ENCODE measurements at places on chromosomes 6 and 20.

GRCh38 chr6:103783329-103783728 lies 1076.4 kb downstream of the HACE1 start:
- DNase-seq = no peak

- peak; percentile 45 for DNase-seq
Observed at GRCh38 chr6:159104163-159104925, 59.6 kb upstream of the TAGAP start.

DNA sequence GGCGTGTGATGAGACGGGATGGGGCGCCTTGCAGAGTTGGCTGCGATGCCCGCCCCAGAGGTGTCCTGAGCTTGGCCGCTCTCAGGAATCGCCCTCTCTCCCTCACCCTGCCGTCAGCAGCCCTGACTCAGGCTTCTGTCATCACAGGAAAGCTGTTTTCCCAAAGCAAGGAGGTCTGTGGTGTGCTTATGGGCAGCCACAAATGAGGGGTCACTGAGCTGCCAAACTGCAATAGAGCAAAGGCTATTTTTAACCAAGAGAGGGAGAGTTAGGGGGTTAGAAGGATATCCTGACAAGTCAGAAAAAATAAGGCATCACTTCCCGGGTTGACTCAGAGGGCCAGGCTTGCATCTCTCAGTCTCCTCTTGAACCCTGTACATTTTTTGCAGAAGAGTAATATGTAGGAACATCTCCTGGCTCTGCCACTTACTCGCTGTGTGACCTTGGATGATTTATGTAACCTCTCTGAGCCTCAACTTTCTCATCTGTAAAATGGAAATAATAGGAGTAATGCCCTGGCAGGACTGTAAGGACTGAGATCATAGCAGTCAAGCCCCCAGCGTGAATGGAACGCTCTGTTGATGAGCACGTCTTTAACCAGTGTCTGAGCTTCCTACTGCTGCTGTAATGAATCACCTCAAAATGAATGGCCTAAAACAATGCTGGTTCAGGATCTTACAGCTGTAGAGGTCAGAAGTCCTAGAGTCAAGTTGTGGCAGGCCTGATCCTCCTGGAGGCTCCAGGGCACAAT lies 181.9 kb downstream of the NFATC2 start:
- DNase-seq = no peak

- DNase-seq = no peak
Observed at GRCh38 chr6:155287762-155288161, 23.9 kb downstream of the CLDN20 start.

GRCh38 chr20:21182832-21183563 lies 57.1 kb downstream of the KIZ start:
- DNase-seq = no peak

DNA sequence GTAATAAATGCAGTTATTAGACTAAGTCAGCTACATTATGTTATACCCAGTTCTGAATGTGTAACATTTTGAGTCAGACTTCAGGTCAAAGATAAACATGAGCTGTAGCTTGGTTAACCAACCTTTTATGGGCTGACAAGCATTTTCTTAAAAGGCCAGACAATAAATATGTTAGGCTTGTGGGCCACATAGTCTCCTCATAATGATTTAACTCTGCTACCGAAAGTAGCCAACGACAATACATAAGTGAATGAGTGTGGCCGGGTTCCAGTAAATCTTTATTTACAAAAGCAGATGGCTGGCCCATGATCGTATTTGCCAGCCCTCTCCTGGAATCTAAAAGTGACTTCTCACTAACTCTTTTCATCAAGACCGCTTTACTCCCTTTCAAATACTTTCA lies 49.9 kb downstream of the ATG5 start:
- no peak for DNase-seq

DNA sequence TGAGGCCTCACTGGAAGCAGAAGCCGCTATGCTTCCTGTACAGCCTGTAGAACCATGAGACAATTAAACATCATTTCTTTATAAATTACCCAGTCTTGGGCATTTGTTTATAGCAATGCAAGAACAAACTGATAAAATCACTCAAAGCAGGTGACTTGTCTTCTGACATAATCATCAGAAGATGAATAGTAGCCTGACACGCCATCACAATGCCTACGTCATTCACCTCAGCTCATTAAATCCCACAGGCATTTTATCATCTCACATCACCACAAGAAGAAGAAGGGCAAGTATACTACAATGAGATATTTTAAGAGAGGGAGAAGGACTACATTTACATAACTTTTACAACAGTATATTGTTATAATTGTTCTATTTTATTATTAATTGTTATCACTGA lies 3.1 kb upstream of the CAP2 start:
- DNase-seq = no peak

DNA sequence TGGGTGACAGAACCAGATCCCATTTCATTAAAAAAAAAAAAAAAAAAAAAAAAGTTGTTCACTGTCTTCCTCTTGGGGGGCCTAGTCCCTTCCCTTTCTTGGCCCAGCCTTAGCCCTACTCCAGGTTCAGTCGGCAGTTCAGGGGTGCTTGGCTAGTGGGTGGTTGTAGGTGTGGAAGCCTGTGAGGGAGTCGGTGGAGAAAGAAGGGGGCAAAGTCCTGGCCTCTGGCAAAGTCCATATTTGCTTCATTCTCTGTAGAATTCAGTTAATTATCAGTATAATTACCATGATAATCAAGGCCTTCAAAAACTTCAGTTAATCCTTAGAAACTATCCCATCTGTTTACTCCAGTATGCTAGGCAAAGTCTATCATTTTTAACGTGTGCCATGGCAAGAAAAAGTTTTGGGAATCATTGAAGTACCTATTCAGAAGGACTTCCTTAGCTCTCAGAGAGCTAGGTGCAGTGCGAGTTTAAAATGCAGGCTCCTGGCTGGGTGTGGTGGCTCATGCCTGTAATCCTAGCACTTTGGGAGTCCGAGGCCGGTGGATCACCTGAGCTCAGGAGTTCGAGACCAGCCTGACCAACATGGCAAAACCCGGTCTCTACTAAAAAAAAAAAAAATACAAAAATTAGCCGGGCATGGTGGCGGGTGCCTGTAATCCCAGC lies 205.7 kb upstream of the ARG1 start:
- no peak for DNase-seq

DNA sequence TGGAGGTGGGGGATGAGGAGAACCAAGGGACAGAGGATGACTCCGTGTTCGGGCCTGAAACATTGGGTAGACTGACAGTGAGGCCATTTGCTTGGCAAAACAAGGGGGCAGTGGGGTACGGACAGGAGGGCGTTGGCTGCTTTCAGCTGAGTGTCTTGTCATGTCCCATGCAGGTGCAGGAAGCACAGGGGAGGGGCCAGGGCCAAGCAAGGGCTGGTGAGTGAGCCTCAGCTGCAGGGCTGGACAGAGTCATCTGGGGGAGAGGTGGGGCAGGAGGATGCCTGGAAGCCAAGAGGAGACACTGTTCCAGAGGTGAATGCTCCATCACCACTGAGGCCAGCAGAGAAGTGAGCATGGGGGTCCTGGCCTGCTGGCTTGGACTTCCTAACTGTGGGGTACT lies 78.4 kb downstream of the ERMARD start:
- DNase-seq = no peak

- DNase-seq = no peak
Observed at GRCh38 chr6:128139519-128139918, 238.7 kb upstream of the THEMIS start.

DNA sequence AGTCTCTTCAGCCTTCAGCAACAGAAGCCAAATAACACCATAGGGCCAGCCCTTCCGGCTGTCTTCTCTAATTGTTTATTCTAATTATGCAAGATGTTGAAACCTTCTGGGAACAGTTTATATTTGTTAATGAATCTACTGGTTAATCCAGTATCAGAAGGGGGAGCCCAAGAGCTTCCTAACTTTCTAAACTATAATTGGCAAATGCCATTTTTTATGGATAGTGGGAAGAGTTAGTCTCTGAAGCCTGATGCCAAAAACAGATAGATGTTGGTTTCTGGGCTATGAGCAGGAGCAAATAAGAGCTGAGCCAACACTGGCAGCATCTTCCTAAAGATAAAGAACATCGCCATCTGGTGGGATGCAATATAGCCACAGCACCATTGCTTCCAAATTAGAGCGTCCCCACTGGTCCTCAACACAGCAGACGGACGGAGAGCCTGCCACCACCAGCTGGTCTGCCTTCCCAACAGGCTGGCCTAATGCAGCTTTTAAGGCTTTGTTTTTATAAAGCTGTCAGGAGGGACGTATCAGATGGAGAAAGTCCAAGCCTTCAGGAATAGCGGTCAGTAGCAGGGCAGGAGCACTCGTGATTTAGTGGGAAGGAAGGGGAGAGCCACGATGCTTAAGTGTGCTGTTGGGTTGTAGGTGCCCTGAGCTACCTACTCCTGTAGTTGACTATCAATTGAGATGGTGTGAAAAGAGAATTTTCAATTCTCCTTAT lies 118.8 kb downstream of the RALGAPA2 start:
- peak; percentile 16 for DNase-seq

GRCh38 chr20:4071178-4071693 lies 55.9 kb upstream of the RNF24 start:
- no peak for DNase-seq

Data from GM19239 (cell line).